ENCODE measurements at places on chromosomes 1 and 21.

DNA sequence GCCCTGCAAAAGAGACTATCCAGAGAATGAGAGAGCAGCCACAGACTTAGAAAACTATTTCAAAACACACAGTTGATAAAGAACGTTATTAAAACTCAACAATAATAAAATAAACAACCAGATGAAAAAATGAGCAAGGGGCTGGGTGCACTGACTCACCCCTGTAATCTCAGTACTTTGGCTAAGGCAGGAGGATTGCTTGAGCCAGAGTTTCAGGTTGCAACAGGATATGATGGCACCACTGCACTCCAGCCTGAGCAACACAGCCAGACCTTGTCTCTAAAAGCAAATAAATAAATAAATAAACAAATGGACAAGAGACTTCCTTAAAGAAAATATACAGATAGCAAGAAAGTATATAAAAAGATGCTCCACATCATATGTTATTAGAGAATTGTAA is 144.6 kb downstream of the LRRIQ3 start:
- DNase-seq, result no peak

GRCh38 chr1:54156201-54156600 is 3.4 kb upstream of the CDCP2 start:
- no peak for DNase-seq

DNA sequence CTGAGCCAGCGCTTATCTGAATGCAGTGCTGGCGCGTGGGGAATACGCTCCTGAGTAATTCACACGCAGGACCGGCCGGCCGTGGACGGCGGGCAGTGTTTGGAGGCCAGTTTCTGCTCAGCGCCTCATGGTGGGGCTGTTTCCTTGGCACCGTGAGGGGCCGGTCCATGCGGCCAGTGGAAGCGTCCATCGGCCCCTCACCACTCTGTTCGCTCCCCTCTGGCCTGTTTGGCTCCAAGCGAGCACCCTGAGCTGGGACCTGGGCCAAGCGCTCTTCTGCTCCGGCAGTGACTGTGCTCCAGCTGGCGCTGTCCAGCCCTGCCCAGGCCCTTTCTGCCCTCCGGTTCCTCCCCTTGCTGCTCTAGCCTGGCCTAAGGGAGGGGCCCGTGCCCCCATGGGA is 16.3 kb upstream of the PLCH2 start:
- DNase-seq, result no peak

- no peak for DNase-seq
Observed at GRCh38 chr1:205124726-205125125, 2.9 kb upstream of the RBBP5 start.

- DNase-seq, result no peak
Observed at GRCh38 chr1:204343802-204344201, 15.9 kb downstream of the PLEKHA6 start.

DNA sequence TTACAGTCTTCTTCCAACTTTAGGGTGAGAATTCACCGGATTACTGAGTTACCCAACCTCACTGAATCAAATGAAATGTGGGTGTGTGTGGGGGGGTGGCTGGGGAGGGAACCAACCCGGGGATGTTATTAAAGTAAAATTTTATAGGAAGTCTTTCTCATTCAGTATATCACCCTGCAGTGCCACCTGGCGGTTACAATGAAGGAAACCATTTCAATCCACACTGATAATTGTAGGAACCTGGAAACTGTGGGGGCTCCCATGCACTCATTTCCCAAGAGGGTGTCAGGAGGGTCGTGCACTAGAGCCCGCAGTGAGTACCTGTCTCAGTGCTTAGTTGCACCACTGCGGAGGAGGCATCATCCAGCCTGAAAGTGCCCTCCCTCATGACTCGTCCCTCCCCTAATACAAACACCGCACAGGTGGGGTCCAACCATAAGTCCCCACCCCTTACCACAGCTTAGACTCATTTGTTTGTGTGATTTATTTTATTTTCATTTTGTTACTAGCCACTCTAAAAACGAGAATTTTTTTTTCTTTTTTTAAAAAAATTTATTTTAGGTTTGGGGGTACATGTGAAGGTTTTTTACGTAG is 29.1 kb upstream of the IGSF5 start:
- peak; percentile 2 for DNase-seq

DNA sequence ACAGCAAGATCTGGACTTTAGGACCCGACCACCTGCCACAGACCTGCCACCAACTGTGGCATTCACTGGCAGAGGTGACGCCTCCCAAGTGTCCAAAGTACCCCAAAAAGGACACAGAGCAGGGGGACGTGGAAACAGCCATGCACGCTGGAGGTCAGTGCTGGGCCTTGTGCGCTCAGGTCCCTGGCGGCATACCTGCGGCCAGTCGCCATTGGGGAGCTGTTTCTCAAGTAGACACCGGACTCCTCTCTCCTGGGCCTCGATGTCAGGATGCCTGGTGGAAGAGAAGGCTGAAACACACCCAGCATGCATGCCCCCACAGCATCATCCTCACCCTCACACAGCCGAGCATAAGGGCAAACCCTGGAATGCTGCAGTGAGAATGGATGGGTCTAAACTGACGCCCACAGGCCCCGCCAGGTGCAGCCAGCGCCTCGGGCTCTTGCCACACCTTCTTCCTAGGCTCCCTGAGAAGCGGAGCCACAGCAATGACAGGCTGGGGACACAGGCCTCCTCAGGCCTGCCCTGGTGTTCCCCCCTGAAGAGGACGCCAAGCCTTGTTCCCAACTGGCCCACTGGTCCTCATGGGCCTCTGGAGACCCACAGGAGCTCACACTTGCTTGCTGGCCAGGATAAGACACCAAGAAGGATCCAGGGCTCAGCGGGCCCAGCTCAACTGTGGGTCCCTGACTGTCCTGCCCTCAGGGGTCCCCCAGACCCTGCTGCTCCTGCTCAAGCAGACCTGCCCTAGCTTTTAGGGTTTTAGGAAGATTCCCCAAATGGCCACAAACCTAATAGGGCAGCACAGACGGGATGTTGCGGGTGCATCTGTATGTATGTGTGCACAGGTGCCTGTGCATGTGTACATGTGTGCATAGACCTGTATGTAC is 7.7 kb upstream of the SPATC1L start:
- no peak for DNase-seq

- DNase-seq, result no peak
Observed at GRCh38 chr1:159141584-159142390, 29.6 kb upstream of the CADM3 start.

- DNase-seq, result no peak
Observed at GRCh38 chr1:245742896-245743295, 588.1 kb downstream of the KIF26B start.

DNA sequence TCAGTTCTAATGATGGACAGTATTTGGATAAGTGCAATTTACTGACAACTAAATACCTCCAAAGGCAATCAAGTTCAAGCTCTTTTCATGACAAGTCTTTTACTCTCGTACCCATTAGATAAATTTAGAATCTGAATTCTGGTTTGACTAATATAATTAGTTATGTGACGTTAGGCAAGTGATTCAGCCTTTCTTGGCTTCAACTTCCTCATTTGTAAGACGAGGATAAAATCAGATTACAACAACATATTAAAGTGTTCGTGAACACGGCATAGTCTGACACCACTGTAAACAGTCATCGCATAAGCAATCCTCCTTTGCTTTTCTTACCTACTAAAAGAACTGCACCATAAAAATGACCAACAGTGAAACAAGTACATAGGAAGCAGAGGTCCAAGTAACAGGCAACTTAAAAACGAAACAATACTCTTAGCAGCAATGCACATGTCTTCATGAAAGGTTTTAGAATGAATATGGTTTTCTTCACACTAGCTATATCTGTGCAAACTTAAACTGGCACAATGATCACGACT is 25.7 kb downstream of the COA6 start:
- DNase-seq, result no peak

DNA sequence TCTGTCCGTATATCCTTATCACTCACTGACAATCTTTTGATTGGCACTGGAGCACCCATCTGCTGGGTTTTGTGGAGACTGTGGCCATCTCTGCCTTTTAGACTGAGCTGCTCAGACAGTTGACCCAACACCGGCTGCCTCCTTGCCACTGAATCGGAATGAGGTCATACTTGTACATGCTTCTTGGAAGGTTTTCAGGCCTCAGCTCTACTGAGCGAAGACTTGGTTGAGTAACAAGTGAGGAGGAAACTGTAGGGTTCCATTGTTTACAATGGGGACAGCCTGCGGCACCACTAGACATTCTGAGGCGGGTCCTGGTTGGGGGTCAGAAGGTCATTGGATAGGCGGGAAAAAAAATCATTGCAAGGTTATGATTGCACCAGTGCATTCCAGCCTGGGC is 320.3 kb downstream of the KIF26B start:
- no peak for DNase-seq

Measured in activated T-helper 1 cell treated with anti-CD3 and anti-CD28 coated beads, Interleukin-2, amount 50 U/mL, for 16 hours (primary cell).